GM23338 (cell line): ENCODE measurements at places on chromosomes 5 and 9. TPM values are rescaled to one million over a fixed set of nuclear protein-coding genes. Genes with fewer than 3 reads are reported as not detected.

OR13F1 gene
- not detected in 2 replicates for total RNA-seq

SLCO4C1 gene
- total RNA-seq: 6.7 and 7.8 TPM in 2 replicates

SPATA9 gene
- not detected in 2 replicates for total RNA-seq

BSPRY gene
- total RNA-seq: 6.6 and 7.7 TPM in 2 replicates

SLC35D2 gene
- total RNA-seq: 11.6 and 14.4 TPM in 2 replicates

ATP6V1G1 gene
- 166 and 179 TPM in 2 replicates for total RNA-seq

PCDHGB6 gene
- 7.1 and 8.1 TPM in 2 replicates for total RNA-seq

TSSK1B gene
- total RNA-seq: 0.52 TPM in 1 of 2 replicates, not detected in the other

IFNA2 gene
- total RNA-seq: not detected in 2 replicates

IGFBPL1 gene
- 75.6 and 78.5 TPM in 2 replicates for total RNA-seq

OGN gene
- total RNA-seq: not detected in 2 replicates

PCDHGA12 gene
- 3.3 and 3.5 TPM in 2 replicates for total RNA-seq

C9orf50 gene
- total RNA-seq: not detected in 2 replicates

VCAN gene
- 373 and 404 TPM in 2 replicates for total RNA-seq

CD74 gene
- 49.8 and 54.8 TPM in 2 replicates for total RNA-seq

SOHLH1 gene
- 0.21 TPM in 1 of 2 replicates, not detected in the other for total RNA-seq

WDR38 gene
- total RNA-seq: not detected in 2 replicates

MYOZ3 gene
- 13.8 and 26.4 TPM in 2 replicates for total RNA-seq

ZNF608 gene
- total RNA-seq: 39.7 and 42.4 TPM in 2 replicates

IL3 gene
- not detected in 2 replicates for total RNA-seq

OR13C2 gene
- total RNA-seq: not detected in 2 replicates

C9orf153 gene
- 0.12 TPM in 1 of 2 replicates, not detected in the other for total RNA-seq

NEURL1B gene
- total RNA-seq: 11.4 and 13.3 TPM in 2 replicates
